ENCODE measurements at places on chromosomes 11 and 22. TPM values are rescaled to one million over a fixed set of nuclear protein-coding genes. Genes with fewer than 3 reads are reported as not detected.

The CDC45 gene
- not detected for total RNA-seq

The TBX1 gene
- 4.3 TPM for total RNA-seq

The TUBA8 gene
- total RNA-seq = 1.1 TPM

The DEUP1 gene
- not detected for total RNA-seq

The OR51B2 gene
- not detected for total RNA-seq

The CRYAB gene
- 186 TPM for total RNA-seq

The OR8D4 gene
- not detected for total RNA-seq

The RIN1 gene
- total RNA-seq = 6.1 TPM

The CRYBB3 gene
- not detected for total RNA-seq

The TEX12 gene
- total RNA-seq = 0.68 TPM

The KRTAP5-8 gene
- total RNA-seq = not detected

The VSIG2 gene
- total RNA-seq = 0.36 TPM

The CYP2D6 gene
- total RNA-seq = not detected

The CD248 gene
- total RNA-seq = 6.1 TPM

The MAP4K2 gene
- total RNA-seq = 23.5 TPM

The OR52L1 gene
- total RNA-seq = not detected

The ESAM gene
- 6.2 TPM for total RNA-seq

The DRD2 gene
- total RNA-seq = 0.66 TPM
